ENCODE measurements at places on chromosomes 5 and 9.
A peak's percentile ranks its signal among the peaks of the same experiment; 100 is the strongest.

DNA sequence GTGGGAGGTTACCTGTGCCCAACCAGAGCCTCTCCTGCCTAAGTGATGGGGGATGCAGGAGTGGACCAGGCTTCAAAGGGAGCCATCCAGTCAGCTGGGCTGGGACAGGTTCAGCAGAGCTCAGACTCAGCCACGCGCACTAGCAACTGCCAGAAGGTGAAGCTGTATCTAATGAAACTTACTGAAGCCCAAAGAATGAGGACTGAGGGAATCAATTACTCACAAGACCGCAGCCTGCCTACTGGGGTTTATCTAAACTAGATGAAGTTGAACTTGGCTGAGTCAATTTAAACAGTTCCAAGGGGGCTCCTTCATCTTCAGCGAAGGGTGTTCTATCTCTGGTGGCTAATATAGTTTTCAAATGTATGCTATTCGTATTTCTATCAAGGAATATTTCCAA is 11.4 kb downstream of the HAND1 start:
- DNase-seq: no peak

DNA sequence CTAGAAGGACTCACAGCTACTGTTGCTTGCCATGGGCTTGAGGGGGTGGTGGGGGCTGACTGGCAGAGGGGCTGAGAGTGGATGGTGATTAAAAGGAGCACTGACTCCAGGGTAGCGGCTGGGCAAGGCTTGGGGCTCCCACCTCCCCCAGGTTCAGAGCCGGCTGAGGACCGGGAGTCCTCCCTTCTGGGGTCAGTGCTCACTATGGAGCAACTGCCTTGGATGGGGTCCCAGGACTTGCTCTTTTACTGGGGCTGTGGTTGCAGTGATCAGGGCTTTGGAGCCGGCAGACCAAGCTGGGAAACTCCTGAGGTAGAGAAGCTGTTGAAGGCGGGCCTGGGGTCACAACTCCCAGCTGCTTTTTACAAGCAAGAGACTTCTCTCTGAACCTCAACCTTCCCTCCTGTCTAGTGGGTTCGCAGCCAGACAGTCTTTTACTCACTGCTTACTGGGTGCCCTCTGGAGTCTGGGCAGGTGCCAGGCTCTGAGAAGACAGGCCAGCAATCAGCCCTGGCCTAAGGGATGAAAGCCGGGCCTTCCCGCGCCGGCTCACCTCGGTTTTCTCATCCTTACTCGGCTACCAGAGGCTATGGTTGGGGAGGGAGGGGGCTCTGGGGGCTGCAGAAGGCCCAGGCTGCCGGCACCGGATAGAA is 795 bp upstream of the ASS1 start:
- DNase-seq: no peak

DNA sequence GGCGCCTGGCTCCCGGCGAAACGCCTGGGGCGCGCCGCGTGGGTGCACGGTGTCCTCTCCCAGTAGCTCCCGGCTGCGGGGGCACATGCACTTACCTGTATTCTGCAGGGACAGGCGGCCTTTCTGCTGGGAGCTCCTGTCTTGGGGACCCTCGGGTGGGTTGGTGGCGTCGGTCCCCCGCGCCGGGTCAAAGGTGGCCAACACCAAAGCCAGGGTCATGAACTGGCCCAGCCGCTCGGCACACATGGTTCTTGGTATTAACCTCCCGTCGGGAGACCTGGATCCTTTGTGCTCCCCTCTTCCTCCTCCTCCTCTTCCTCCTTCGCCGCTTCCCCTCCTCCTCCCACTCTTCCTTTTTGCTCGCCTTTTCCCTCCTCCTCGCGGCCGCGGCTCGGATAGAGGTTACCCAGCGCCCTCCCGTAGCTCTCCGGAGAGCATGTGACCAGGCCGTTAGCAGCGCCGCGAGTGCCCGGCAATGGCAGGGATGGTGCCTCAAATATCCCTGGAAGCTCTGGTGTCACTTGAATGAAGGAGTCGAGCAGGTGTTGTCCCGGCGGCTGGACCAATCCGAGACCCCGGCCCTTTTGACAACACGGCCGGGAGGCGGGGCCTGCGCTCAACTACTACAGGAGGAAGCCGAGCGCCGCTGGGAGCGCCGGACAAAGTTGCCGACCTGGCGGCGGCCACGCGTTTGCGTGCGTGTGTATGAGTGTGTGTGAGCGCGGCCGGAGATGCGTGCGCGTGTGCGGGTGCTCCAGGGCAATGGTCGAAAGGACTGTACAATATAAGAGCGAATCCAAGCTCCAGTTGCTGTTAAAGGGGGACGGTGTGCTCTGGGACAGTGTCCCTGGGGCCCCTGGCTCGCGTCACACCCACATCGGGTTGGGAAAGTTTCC is at the start of gene STC2:
TSS of gene STC2 (minus strand) at position 467 of the 896 bp plus-strand sequence. CDS start at position 246, 221 bp downstream.
- peak; percentile 88 for DNase-seq

- no peak for DNase-seq
These were observed 79.3 kb upstream of the LRRTM2 start for GRCh38 chr5:138954257-138955012.

DNA sequence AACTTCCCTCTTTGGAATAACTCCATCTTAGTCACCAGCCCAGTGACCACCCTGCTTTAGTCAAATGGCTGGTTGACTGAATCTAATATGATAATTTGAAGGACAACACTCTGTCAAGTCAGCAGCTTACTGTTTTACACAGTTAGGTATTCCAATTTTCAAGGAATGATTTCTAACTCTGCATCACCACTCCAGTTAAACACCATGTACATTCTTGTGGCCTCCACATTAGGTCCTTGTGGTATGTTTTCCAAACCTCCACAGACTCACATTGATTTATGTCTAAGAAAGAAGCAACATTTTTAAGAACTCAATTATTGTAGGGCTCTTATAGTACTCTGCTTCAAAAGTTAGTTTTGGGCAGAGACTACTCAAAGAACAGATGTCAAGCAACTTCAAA is 110.7 kb downstream of the TLE1 start:
- no peak for DNase-seq

DNA sequence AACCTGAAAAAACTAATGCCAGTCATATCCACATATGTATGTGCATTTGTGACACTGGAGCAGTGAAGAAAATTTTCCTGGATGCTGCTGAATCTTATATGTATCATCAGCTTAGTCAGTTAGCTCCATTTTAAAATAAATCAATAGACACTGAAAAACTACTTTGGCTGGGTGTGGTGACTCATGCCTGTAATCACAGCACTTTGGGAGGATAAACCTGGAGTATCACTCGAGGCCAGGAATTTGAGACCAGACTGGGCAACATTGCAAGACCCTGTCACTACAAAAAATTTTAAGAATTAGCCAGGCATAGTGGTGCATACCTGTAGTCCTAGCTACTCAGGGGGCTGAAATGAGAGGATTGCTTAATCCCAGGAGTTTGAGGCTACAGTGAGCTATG is 511.0 kb upstream of the TLE4 start:
- no peak for DNase-seq

DNA sequence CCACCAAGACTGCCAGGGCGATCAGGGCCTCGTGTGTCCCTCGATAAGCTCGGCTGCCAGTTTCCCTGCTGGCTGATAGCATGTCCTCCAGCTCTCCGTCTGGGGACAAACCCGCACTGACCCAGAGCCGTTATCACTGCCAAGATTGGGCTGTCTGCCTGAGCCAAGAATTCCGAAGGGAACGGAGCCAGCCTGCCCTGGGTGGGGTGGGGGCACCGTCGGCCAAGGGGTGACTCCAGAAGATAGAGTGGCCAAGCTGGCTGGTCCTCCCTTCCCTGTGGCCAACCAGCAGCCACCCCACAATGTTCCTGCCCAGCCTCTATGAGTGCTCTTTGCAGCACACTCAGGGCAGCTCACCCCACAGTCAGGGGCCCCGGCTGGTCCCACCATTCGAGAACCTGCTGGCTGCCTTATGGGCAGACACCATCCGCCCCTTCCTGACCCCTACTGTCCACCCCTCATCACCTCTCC is 29.4 kb downstream of the HRH2 start:
- no peak for DNase-seq

- DNase-seq: no peak
These were observed 178.0 kb downstream of the GAPVD1 start for GRCh38 chr9:125439434-125440272.

DNA sequence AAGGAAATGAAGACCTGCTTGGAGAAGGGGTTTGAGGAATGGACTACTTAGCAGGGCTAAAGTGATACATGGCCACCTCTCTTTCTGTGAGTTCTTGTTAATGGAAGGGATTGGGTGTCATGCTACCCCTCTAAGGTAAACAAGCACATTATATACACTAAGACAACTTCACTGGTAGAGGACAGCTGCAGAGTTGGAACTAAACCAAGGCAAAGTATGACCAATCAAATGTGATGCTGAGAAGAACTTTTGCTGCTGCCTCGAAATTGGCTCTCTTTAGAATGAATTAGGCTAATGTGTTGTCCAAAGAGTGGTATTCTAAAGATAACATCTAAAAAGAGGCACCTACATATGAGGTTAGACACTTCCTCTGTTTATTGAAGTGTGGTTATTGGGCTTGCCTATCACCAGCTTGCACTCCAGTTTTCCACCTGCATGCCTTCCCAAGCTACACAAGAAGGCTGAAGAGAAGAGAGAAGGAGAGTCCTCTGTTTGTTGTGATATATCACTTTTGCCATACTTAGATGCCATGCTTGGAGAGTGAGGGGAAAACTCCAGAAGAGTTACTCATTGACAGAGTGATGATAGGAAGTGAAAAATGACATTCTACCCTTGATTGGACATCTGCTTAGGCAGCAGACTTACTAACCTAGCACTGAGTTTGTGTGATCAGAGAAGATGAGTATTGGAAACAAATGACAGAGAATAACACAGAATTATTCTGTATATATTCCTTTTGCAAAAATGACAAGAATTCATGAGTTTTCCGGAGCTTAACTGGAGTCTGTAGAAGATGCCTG is 536.1 kb downstream of the ZNF608 start:
- no peak for DNase-seq

GRCh38 chr9:71908825-71909224 is 2.2 kb downstream of the ABHD17B start:
- DNase-seq: no peak

DNA sequence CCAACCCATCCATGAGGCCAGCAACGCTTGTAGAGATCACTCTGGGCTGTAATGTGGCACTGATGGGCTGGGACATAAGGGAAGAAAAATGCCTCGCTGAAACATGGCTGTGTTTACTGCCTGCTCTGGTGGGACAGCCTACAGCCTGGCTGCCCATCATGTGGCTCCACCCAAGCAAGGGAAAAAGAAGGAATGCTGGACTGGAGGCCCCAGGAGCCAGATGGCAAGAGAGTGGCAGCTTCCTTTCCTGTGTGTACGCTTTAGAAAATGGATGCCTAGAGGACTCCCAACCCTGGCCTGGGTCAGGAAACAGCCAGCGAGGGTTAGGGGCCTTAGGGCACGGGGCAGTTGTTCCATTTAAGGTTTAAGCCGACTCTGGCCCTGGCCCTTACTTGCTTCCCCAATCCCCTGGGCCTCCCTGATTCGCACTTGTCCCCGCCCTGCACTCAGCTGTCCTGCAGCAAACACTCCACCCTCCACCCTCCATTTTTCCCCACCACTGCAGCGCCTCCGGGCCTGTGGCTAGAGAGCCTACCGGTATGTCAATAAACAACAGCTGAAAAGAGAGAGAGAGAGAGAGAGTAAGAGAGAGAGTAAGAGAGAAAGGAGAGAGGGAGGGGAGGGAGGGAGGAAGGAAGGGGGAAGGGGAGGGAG is 819.4 kb downstream of the SEMA5A start:
- no peak for DNase-seq

GRCh38 chr9:72360324-72360723 is 4.7 kb downstream of the ZFAND5 start:
- no peak for DNase-seq

- no peak for DNase-seq
These were observed 157.4 kb downstream of the TTLL11 start for GRCh38 chr9:121935739-121936138.

- DNase-seq: no peak
These were observed 113.0 kb upstream of the PCA3 start for GRCh38 chr9:76651119-76651705.

All from iPS DF 6.9 (cell line).